ENCODE measurements at places on chromosomes 6 and 20.

DNA sequence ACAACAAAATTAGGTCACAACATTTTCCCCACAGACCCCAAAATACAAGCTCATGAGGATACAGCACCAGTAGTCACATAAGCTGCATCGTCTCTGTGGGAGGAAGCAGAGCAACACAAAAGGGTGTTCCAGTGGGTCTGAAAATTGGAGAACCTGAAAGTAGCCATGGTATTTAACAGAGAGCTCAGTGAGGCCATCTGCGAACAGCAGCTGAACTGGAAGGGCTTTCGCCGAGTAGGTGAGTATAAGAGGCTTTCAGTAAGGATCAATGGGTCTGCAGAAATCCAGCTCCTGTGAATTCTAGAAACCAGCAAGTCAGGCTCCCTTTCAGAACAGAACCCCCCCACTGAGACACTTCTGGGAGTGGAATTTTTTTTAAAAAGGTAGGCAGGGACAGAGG is 120.0 kb upstream of the RREB1 start:
- DNase-seq = peak; percentile 88

DNA sequence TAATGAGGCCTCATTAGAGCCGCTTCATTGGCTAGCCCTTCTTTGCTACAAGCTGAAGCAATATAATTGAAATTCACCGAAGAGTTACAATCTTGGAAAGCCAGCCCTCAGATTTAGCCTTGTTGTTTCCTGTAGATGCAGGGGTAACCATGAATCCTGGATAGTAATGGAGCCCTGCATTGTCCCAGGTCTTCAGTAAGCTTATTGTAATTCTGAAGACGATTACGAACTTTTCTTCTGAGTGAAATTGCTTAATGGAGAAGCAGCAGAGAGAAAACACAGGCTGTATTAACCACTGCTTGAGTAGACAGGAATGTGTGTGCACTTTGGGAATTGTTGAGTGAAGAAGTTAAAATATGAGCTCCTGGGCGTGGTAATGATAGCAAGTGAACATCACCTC is 26.3 kb upstream of the NAA20 start:
- DNase-seq = no peak

- no peak for DNase-seq
Observed at GRCh38 chr20:39146394-39146793, 184.2 kb downstream of the DHX35 start.

DNA sequence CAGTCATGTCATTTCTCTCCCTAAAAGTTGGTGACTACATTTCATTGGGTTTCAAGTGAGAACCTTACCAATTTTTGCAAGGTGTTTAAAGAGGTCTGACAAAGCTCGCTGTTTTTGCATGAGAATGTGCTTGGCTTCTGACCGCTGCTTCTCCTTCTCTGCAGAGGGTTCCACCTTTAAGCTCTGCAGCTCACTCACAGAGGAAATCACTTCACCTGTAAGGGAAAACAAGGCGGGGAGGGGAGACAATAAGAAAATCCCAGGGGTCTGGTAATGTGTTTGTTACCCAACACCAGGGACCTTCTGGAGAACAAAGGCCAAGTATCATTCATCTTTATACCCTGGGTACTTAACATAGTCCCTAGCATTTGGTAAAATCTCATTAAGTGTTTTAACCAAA is 40.0 kb upstream of the LYRM2 start:
- DNase-seq = no peak

- DNase-seq = no peak
Observed at GRCh38 chr20:43925801-43926200, 11.1 kb downstream of the TOX2 start.

- DNase-seq = no peak
Observed at GRCh38 chr20:1489764-1490436, 1.3 kb downstream of the SIRPB2 start.

DNA sequence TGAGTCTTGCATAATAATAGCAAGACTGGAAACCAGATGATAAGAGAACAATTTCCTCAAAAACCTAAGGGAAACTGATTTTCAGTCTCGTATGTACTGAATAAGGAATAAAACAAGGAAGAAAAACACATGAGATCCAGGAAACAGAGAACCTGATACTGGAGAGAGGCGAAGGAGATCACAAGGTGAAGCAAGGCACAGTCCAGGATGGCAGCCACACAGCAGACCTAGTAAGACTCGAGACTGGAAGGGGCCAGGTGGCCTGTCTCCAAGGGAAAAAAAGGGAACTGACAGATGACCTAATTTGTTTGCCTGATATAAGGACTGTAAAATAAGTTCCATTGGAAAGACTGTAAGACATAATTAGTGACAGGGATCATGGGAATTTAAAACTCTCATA is 71.1 kb downstream of the TASP1 start:
- DNase-seq = no peak

DNA sequence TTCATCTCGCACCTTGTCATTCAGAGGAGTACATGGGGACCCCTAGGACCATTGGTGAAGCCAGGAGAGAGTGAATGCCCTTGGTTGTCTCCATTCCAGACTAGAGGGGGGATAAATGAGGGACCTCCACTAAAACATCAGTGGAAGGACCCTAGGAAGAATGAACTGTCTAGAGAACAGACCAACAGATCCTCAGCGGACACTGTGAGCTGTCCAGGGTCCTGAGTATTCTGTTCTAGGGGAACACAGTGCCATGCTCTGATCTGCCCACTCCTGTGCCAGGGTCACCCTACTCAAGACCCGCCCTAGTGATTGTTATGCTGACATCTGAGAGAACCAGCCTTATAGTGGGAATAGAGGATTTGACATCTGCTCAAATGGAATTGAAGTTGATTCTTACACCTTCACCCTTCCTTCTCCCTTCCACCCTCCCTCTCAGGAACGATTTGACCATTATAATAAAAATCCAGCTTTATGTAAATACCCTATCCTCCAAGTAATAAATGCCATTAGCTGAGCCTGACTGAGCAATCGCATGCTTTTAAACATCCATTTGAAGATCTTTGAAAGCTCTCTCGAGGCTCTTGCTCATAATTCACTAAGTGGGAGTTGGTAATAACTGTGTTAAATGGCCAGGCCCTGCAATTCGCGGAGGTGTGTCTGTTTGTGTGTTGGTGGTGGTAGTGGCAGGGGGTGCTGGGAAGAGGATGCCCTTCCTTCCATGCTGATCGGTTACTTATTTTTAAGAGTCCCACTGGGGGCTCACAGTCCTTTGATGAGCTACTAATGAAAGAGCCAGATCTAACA is 43.6 kb upstream of the SLC32A1 start:
- no peak for DNase-seq

DNA sequence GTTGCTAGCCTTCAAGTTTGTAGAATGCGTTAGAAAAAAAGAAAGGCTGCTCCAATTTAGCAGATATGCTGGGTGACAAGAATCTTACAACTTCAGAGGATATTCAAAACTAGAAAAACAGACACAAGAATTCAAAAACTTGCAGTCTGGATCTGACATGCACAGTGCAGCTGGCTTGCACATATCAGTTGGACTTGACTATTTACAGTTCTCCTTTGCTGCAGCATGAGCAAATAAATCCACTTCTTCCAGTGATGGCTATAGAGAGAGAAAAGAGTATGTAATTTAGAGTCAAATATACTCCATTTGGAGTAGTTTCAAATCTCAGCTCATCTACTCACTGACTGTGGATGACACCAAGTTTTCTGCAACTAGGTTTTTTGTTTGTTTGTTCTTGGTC is 247.0 kb downstream of the RIMS1 start:
- no peak for DNase-seq

DNA sequence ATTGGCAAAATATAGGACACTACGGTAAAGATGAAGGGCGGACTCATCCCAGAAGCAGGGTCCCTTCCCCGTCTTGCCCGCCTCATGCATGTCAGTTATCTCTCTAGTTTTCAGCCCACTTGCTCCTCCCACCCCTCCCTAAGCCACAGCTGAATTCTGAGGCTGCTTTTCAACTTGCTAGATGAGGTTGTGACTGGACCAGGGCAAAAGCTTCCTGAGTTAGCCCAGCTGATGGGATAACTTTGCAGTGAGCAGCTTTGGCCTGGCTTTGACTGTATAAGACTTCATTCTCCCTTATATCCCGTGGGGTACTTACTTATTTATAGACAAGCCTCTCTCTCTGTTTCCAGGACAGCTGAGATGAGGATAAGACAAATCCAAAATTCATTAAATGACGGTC is 23.2 kb downstream of the GHRH start:
- no peak for DNase-seq

GRCh38 chr6:89662659-89663223 is 24.2 kb upstream of the LYRM2 start:
- DNase-seq = no peak

DNA sequence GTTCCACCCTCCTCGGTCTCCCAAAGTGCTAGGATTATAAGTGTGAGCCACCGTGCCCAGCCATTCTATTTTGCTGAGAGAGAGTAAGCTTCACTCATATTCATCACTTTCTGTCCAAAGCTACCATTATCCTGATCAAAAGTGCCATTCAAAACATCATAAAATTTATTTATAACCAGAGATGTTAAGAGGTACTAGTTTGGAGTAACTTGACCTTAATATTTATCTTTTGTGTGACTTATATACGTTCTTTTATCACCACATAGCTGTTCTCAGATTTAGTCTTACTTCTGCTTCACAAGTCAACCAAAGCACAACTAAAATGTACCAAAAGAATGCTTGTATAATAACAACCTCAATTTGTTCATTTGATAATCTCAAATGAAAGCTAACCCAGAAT is 18.1 kb downstream of the AKIRIN2 start:
- DNase-seq = no peak

- no peak for DNase-seq
Observed at GRCh38 chr6:131838051-131838450, 30.2 kb downstream of the ENPP1 start.

DNA sequence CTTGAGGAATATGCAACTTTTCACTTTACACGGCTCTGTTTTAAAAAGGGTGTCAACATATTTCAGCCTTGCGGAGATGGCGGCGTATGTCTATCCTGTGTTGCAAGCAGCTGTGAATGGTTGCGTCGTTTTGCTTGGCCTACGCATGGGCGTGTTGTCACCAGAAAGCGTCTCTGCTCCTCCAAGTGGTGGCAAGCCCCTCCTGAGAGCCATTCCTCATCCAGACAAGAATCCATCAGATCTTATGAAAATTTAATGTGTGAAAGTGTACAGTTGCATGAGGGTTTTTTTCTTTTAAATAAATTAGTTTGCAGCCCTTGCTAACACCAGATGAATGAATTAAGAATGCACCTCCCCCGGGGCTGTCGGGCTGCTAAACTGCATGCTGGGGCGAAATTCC is 114.4 kb downstream of the PHACTR3 start:
- DNase-seq = no peak

DNA sequence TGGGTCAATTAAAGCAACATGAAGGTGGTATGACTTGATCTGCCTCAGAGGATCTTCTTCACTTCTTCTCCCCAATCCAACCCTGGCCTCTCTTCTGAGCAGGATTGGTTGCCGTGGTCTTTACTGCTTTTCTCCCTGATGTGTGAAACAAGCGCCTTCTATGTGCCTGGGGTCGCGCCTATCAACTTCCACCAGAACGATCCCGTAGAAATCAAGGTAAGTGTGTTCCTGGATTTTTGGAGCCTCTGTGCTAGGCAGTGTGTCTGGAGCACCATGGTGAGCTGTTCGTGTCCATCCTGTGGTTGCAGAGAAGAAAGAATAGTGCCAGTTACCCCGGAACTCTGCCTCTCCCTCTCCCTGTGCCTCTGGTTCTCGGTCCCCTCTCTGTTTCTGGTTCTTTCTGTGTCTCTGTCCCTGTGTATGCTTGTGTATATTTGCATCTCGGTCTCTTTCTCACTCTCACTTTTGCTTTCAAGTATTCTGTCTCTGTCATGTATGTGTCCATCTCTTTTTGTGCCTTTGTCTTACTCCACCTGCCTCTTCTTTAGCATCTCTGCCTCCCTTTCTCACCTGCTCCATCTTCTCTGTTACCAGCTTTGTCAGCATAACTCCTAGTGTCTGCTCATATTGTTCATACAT is 23.5 kb downstream of the TM9SF4 start:
- DNase-seq = no peak

DNA sequence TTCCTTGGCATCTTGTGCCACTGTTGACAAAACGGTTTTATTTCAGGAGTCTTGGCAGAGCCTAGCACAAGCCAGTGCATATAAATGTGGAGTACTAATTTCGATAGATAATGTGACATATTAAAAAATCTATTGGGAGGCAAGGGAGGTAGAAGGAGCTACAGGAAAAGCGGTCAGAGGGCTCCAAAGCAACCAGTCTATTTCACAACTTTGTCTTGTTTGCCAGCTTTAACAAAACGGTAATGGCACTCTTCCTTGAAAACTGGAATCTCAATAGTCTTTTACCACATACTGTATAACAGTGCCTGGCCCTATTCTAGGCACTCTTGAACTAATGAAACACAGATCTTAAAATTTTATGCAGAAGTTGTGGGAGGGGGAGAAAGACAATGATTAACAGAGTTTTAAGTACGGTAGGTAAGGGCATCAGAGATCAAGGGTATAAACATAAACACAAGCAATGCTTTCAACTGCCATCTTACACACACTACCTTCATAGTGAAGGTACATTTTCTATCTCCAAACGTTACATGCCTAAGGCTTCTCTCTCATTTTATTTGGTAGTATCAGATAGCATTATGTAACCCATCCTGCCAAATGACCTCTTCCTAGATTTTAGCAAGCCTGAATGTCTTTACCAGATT is 33.5 kb upstream of the SYNCRIP start:
- DNase-seq = no peak

DNA sequence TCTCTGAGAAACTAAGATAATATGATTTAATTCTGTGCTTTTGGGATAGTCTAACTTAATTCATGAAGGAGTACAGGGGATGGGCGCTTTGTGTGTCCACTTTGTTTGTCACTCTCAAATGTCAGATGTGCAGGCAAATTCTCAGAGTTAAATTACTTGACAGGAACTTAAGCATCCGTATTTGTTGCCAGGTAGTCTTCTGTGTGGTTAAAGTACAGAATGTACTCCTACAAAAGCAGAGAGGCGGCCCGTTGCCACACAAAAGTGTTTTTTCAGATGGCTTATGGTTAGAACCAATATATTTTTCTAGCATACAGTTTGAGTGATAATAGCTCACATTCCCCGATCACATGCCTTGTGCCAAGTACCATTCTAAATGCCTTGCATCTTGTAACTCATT is 234.4 kb downstream of the LAMA2 start:
- DNase-seq = no peak

DNA sequence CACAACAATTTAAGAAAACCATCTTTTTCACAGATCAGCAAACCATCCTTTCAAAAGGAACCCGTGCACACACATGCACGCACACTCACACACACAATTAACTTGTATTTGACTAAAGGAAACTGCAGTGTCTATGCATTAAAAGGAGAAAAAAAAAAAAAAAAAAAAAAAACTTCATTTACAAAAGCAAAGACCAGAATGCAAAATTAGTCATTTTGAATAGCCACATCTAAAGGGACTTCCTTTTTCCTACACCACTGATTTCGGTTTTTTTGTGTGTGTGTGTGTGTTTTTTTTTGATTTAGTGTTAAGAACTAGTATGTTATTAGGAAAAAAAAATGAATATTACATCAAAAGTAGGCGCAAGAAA is 6.3 kb downstream of the ZMYND8 start:
- no peak for DNase-seq
